ENCODE measurements at places on chromosomes 5 and 9.
A peak's percentile ranks its signal among the peaks of the same experiment; 100 is the strongest.

DNA sequence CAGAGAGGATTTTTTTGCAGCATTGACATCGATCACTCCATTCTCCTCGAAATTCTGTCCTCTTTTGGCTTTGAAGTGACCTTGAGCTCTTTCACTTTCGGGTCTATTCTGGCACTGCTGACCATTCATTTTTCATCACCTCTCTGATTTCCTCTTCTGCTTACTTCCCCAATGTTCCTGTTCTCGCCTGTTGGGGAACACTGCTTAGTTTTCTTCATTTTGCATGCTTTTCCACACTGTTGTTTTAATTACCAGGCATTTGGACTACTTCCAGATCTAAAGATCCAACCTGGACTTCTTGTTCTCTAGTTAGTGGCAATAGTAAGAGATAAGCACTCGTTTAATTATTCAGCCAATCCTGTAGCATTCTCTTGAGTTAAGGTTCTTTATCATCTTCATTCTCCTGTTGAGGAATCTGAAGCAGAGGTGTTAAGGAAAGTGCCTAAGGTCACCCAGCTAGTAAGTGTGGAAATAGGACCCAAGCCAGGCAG is 53.4 kb downstream of the MAN2A1 start:
- DNase-seq = no peak

- DNase-seq = no peak
These were observed 8.6 kb downstream of the TRPM3 start for GRCh38 chr9:71112866-71113265.

- DNase-seq = no peak
These were observed 127.5 kb downstream of the SUSD1 start for GRCh38 chr9:112047538-112048066.

GRCh38 chr5:62138607-62139006 is 167.4 kb upstream of the KIF2A start:
- DNase-seq = no peak

DNA sequence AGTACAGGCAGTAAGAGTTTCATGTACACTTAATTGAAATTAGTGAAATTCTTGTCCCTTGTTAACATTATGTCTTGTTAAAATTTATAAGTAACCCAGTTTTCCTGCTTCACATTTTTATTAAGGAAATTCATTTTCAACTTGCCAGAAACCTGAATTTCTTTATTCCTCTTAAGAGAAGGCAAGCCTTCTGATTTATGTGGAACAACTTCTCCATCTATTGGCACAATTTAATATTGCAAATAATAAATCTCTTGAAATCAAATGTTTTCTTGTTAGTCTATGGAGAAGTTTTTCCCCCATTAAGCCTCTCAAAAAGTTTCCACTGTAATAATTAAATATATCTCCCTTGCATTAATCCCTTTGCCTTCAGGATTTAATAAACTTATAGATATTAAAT is 33.8 kb upstream of the ACO1 start:
- peak; percentile 10 for DNase-seq

GRCh38 chr5:14156290-14156649 is 13.1 kb downstream of the TRIO start:
- DNase-seq = no peak

- peak; percentile 3 for DNase-seq
These were observed 6.5 kb upstream of the TBC1D9B start for GRCh38 chr5:179914032-179914755.

DNA sequence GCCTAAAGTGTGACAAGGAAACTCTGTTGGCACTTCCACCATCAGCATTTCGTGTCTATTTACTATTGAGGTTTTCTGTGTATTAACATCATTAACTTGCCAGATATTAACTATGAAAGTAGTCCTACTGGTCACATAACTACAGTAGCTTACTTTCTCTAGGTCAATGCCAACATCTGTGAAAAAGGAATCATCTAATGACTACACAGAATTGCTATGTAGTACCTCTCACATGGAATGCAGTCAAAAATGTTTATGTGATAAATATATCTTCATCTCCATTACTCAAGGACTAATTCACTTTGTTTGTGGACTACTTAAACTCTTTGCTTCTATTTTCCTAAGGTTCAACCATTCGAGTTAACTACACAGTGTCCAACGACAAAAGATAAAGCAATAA is 2.1 kb downstream of the SCAI start:
- no peak for DNase-seq

- DNase-seq = no peak
These were observed 2.0 kb downstream of the UBE2R2 start for GRCh38 chr9:33818847-33819500.

DNA sequence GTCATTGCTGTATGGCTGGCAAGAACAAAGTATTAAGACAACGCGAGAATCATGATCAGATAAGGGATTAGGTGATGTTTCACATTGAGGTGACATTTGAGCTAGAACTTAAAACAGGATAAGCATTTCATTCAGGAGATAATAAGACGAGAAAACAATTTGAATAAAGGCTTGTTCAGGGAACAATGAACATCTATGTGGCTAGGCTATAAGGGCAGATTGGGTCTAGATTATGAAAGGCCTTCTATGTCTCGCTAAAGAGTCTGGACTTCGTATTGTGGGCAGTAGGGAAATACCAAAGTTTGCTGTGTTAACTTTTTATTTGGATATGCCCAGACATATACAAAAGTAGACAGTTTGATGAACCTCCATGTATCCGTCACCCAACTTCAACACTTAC is 6.9 kb downstream of the MRPL22 start:
- no peak for DNase-seq

DNA sequence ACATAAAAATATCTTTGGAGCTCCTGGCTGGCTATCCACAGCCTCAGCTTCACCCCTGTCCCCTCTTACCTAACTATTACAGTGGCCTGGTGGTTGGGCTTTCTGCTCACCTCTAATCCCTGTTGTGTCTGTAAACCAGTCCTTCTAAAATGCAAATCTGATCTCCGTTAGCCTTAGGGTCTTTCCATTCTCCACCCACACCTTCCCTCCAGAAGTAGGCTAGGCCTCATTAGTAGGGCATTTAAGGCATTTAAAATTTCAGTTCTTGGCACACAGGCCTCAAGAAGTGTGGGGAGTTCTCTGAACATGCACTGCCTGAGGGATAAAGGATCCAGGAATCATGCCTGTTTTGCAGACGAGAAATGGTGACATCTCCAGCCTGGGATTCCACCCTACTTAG is 26.4 kb upstream of the STC2 start:
- no peak for DNase-seq

- no peak for DNase-seq
These were observed 43.3 kb downstream of the ANKRD33B start for GRCh38 chr5:10607023-10607665.

DNA sequence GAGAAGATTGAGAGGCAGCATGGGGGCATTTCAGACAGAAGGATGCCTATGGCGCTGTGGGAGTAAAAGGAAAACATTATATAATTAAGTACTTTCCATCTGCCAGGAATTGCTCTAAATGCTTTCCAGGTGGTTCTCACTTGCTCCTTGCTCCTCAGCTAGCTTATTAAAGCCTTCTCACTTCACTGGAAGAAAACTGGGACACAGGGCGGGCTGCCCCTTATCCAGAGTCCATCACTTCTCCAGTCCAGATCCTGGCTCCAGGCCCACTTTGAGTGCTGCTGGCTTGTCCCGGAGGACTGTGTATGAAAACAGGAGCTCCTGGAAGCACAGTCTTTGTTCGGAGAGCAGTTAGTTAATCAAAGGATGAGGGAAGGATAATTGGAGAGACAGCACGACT is 409.9 kb upstream of the ADAMTS16 start:
- no peak for DNase-seq

- peak; percentile 51 for DNase-seq
These were observed at the start of gene RXRA for GRCh38 chr9:134325813-134326723. TSS of gene RXRA (plus strand) at chr9:134326455. CDS start at chr9:134326632, 177 bp downstream.

DNA sequence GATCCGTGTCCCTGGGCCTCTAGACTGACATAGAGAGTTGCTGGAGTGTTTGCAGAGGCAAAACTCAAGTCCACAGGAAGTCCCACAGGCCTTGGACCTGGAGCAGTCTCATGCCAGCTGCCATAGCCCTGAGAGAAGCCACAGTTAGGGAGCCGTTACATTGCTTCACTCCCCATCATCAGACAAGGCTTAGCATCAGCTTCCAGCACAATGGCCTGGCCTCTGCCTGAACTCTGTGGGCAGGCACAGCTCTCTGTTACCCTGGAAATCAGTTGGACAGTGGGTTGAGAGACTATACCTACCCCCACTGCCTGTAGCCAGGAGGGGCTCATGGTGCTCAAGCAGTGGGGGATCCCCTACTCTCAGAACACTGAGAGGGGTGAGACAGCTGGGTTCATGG is 16.2 kb upstream of the C9orf72 start:
- no peak for DNase-seq

- DNase-seq = no peak
These were observed 592 bp downstream of the TUBB4B start for GRCh38 chr9:137241490-137242268.

DNA sequence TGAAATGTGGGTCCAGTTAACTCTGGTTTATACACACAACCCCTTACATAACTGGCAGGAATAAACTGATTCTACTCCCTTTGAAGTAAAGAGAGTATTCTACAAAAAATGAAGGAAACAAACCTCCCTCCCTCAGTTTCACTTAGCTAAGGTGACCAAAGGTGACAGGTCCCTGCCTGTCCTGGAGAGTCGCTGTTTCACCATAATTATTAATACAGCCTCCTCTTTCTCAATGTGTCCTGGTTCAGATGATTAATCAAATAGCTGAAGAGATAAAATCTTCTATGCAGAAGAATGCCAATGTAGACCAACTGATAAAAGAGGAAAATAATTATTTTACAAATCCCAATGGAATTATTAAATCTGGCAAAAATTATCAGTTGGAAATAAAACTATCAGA is 163.7 kb upstream of the GNA14 start:
- DNase-seq = no peak

DNA sequence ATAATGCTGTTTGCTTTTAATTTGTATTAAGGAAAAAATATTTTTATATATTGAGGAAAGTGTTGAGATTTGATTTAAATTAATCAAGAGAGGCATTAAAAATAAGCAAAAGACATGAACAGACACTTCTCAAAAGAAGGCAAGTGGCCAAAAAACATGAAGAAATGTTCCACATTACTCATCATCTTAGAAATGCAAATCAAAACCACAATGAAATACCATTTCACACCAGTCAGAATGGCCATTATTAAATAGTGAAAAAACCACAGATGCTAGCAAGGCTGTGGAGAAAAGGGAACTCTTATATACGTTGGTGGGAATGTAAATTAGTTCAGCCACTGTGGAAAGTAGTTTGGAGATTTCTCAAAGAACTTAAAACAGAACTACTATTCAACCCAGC is 45.9 kb downstream of the RANBP17 start:
- no peak for DNase-seq

DNA sequence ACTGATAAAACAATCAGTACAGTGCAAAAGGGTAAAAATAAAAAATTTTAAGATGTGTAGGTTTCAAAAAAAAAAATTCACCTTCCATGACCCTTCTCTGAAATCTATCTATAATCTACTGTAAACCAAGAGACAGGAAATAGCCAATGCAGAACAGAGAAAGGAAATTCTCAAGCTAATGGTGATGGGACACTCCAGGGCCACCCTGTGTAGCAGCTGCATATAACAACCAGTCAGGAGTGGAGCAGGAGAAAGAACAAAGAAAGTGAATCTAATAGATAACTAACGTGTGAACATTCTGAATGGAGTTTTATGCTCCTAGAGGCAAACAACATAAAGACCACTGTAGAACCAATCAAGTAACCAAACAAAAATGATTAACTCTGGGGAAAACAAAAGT is 16.6 kb downstream of the SPTLC1 start:
- no peak for DNase-seq

DNA sequence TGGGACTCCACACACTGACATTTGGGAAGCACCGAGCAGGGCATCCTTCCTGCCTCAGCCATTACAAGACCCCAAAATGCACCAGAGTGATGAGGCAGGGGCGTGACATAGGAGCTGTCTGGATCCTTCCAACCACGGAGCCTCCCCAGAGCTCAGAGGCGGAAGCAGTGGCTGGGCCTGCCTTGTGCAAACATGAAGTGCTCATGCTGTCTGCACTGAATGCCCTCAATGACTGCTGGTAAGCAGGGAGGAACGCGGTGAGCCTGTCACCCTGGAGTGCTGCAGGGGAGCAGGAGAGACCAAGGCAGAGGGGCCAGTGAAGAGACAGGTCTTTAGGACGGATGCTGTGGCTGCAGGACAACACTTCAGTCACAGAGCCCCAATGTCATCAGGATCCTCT is 60.2 kb upstream of the HRH2 start:
- DNase-seq = no peak

DNA sequence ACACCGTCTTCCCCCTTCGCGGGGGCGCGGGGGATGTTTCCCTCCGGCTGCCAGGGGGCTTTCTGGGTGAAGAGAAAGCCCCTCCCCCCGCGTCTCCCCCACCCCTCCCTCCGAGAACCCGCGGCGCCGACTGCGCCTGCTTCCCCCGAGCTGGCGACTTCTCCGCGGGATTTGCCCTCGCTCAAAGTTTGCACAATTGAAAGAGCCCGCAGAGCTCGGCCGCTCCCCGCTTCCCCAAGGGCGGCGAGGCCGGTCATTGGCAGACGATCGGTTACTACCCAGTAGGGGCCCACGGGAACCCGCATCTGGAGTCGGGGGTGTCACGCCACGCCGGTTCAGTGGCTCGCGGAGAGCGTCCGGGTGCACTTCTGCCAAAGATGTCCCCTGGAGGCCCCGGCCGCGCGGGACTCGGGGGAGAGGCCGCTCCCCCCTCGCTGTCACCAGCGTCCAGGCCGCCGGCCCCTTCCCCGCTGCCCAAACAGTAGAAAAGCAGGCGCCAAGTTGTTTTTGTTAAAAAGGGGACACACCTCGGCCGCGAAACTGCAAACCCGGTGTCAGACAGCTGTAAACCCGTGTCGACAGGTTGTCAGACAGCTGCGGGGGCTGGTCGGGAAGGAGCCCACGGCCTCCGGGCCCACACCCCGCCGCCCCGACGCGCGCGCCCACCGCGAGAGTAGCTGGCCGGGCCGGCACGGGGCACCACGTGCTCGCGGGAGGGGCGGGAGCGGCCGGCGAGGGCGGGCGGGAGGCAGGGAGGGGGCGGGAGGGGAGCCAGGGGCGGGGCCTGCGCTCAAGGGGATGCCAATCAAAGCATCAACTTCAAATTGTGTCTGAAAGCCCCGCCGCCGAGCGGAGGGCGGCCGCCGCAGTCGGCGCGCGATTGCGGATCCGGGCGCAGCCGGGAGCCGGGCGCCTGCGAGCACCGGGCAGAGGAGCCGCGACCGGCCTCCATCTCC is at the start of gene IRX1:
IRX1 (plus strand) TSS at position 827 of the 956 bp plus-strand sequence. CDS start 274 bp downstream, outside the sequence.
- DNase-seq = no peak

- no peak for DNase-seq
These were observed 17.5 kb downstream of the TMEM161B start for GRCh38 chr5:88251048-88251711.

DNA sequence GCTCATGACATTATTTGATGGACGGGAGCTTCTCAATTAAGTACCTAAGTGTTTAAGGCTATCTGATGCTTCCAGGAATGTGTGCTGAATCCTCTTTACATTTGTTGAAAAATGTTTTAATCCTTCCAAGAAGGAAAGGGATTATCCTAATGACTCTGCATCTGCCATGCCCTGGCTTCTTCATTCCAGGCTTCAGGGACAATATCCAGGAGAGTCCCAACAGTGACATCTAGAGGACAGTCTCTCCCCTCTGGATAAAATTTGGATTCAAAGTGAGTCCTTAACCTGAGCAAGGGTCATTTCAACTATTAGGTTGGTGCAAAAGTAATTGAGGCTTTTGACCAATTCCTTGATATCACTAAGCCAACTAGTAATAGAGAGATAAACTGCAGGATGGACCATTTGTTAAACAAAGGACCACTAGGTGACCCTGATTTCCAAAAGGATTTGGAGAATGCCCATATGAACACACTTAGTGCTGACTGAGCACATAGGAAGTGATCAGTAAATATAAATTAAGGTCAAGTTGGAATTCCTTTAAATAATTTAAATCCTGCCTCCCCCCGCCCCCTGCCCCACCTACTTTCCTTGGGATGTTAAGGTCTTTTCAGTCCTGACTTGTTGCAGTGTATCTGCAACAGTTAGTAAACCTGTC is 19.1 kb downstream of the TNFSF8 start:
- DNase-seq = no peak

Data from smooth muscle cell of the brain vasculature (primary cell).